Stimulated activated CD8-positive, alpha-beta memory T cell treated with anti-CD3 and anti-CD28 coated beads, Interleukin-15, amount 100 ng/mL, for 4 hours (primary cell): ENCODE measurements at places on chromosomes 5 and 9.

GRCh38 chr5:73938280-73938937 lies 312.4 kb downstream of the ARHGEF28 start:
- DNase-seq: no peak

DNA sequence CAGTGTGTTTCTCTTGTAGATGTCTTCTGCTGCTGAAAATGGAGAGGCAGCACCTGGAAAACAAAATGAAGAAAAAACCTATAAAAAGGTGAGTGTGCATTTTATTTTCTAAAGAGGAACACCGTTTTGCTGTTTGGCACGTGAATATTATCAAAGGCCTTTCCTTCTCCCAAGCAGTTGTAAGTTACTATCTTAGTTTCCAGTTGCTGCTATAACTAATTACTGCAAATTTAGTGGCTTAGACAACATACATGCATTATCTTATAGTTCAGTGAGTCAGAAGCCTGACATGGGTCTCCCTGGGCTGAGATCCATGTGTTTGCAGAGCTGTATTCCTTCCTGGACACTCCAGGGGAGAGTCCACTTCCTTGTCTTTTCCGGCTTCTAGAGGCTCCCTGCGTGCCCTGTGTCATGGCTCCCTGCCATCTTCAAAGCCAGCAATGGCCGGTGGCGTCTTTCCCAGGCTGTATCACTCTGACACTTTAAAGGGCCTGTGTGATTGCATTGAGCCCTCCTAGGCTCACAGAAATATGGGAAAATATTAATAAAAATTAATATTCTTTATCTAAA lies 117.6 kb downstream of the PIP5K1B start:
- DNase-seq: no peak

DNA sequence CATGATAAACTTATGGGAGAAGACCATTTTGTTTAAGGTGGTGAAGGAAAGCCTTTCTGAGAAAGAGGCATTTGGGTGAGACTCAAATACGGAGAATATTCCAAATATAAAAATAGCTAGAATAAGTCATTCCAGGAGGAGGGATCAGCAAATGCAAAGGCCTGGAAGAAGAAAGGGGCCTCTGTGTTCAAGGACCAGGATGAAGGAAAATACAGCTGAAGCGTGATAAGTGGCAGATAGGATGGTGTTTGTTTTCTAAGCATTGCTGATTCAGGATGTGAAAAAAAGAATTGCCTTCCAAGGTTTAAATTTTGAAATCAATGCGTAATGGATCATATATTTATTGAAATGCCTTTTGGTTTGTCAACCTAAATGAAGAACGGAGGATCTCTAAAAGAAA lies 59.4 kb upstream of the CAST start:
- DNase-seq: no peak

- no peak for DNase-seq
Observed at GRCh38 chr5:3187771-3188425, 407.7 kb upstream of the IRX1 start.

DNA sequence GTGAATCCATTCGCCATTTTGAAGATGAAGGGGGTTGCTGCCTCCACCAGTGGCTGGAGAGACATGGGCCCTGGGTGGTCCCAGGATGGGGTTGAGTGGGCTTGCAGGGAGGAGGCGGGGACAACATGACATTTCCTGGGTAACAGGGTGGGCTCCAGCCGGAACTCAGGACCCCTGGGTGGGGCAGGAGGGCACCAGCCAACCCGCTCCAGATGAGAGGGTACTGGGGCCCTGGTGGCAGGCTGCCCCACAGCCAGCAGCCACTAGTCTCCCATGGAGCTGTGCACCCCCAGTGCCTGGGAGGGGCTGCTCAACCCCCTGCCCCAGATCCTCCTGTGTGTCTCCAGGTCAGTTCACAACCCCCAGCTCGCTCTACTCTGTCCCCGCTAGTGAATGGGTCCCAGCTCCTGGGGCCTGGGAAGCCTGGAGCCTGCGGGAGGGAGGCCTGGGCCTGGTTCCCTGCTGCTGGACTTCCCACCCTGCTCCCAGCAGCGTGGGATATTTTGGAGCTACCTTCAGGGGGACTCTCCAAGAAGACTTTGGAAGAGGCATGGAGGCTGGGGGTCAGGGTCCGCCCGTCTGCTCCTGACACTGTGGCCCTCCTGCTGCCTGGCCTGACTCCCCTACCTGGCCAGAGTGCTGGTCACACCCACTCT lies 55.9 kb downstream of the AHRR start:
- no peak for DNase-seq

GRCh38 chr9:107504585-107505455 lies 15.3 kb upstream of the KLF4 start:
- DNase-seq: no peak

GRCh38 chr9:82110881-82111280 lies 122.3 kb downstream of the SPATA31D1 start:
- DNase-seq: no peak

- DNase-seq: no peak
Observed at GRCh38 chr5:178388386-178389025, 155.9 kb upstream of the PHYKPL start.
